Hematopoietic multipotent progenitor cell (in vitro differentiated cells): ENCODE measurements at places on chromosomes 13 and 19. TPM values are rescaled to one million over a fixed set of nuclear protein-coding genes. Genes with fewer than 3 reads are reported as not detected.

The CCDC169 gene
- 1.3 TPM for total RNA-seq

The TMEM59L gene
- not detected for total RNA-seq

- DNase-seq, result no peak
These were observed 172.5 kb upstream of the SLITRK5 start for GRCh38 chr13:87498681-87499080.

- no peak for DNase-seq
These were observed 46.9 kb downstream of the FGF9 start for GRCh38 chr13:21717817-21718216.

DNA sequence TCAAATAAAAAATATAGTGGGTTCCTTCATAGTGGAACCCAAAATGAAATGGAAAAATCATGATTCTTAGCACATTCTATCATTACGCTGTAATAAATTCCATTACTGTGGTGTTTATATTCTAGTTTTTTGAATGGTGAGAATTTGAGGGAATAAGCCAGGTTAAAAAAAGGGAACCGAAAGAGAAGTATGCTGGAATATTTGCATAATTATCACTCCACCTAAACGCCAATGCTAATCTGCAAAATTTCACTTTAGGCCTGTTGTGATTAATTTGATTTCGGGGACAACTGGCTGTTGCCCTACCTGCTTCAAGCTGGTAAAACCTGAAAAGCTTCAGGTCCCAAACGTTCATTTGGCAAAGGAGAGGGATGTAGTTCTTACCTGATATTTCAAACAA, 32.1 kb upstream of the SCEL start:
- no peak for DNase-seq

DNA sequence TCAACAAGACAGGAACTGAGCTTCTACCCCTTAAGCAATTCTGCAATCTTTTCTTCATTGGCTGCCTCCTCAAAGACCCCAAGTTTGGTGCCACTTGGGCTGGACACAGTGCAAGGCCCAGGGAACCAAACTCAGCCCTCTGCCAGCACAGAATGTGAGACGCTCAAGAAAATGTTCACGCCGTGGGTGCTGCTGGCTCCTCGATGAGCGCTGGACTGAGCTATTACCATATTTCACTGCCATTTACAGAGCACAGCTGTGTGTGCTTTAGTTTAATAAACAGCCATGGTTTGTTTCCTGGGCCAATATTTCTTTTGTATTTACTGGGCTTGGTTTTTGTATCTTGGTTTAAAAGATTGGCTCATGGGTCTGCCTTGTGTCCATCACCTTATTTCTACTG, 138.8 kb upstream of the VSTM2B start:
- no peak for DNase-seq

DNA sequence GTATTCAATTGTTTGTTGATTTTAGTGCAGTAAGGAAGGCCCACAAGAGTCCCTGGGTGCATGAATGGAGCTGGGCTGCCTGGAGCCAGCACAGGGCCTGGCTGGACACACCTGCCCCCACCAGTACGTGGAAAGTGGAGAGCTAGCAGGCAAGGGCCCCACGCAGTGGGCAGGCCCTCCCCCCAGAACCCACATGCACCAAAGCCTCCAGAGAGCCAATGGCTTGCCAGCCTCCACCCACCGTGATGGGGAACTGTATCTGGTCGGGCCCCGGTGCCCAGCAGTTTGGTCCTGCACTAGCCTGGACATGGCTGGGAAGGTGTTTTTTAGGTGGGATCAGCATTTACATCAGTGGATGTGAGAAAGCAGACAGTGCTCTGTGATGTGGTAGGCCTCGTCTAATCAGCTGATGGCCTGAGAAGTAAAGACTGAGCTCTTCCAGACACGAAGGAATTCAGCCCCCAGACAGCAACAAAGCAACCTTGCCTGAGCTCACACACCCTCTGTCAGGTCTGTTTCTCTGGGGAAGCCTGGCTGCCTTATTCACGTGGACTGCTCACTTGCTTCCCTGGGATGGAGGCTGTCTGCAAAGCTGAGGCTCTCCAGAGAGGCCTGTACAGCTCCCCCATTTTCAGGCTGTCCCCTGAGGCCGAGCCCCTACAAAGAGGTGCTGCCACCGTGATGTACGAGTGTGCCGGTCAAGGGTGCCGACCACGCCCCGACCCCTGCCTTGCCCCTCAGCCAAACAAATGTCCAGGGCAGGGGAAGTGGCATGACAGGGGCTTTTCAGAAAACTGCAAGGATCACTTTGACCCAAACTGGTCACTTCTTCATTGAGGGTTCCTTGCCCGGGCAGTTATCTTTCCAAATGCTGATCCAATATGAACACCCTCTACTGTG, 27.5 kb downstream of the RAB20 start:
- DNase-seq, result no peak

DNA sequence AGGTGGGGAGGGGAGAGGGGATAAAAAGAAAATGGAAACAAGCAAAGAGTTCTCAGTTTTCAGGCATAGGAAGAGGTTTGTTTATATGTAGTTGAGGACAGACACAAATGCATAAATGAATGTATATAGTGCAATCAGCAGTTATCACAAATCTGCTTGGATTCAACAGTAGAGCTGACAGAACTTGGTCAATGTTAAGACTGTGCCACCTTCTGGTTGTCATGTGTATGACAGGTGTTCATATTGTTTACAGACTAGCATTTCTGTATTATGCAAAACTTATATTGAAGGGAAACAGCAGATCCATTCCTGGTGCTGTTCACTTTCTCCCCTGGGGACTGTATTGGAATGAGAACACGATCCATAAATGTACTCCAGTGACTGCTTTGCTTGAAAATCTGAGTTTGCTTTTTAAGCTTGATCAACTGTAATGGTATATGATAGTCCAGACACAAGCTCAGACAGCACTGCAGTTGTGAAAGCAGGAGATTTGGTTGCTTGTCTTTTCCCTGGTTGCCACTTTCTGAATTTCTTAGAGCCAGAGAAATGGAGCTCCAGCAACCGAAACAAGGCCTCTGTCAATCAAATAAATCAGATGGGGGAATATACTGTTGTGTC, 319.5 kb upstream of the OBI1 start:
- DNase-seq, result peak; percentile 72

- no peak for DNase-seq
These were observed 14.2 kb downstream of the ZC3H13 start for GRCh38 chr13:46038296-46038695.

- DNase-seq, result no peak
These were observed 87.2 kb downstream of the SCGB2B2 start for GRCh38 chr19:34589730-34590129.

- DNase-seq, result no peak
These were observed 20.9 kb downstream of the GRTP1 start for GRCh38 chr13:113342820-113343691.
